ENCODE measurements at places on chromosomes 11 and 22. TPM values are rescaled to one million over a fixed set of nuclear protein-coding genes. Genes with fewer than 3 reads are reported as not detected.

The CHADL gene
- 2.9 TPM for total RNA-seq

The BACE1 gene
- 15.7 TPM for total RNA-seq

The TIMM8B gene
- 100 TPM for total RNA-seq

The CDC42EP1 gene
- total RNA-seq = 18.8 TPM

The ELMOD1 gene
- total RNA-seq = 0.89 TPM

The OR5P2 gene
- total RNA-seq = not detected

The TTC36 gene
- total RNA-seq = 0.62 TPM

DNA sequence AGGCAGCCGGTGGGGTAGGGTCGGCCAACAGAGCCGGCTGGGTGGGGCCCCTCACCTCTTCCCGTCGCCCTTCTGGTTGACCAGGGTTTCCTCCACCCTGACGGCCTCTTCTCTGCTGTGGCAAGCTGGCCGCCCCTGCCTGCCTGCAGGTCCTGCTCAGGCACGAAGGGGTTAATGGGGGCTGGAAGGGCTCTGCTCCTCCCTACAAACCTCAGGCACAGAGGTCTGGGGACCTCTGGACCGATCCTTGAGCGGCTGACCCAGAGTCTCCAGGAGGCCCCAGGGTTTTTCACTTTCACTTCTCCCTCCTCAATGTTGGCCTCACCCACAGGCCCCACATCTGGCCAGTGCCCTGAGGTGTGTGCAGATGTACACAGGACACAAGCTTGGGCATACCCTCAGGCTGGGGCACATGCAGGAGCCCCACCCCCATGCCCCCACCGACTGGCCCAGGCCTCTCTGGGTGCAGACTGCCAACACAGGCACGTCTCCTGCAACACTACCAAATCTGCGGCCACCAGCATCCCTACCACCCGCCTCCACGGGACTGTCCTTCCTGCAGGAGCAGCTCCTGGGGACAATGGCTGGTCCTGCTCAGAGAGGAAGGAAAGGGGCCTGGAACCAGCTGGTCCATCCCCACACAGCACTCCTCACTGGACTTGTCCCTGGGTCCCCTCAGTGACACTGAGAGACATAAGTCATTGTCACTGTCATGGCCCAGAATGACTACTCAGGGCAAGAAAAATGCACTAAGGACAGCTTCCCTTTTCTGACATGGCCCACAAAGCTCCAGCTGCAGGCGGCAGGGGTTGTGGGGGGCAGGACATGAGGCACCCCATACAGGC is 3.2 kb upstream of the TBX1 start:
- DNase-seq = no peak

DNA sequence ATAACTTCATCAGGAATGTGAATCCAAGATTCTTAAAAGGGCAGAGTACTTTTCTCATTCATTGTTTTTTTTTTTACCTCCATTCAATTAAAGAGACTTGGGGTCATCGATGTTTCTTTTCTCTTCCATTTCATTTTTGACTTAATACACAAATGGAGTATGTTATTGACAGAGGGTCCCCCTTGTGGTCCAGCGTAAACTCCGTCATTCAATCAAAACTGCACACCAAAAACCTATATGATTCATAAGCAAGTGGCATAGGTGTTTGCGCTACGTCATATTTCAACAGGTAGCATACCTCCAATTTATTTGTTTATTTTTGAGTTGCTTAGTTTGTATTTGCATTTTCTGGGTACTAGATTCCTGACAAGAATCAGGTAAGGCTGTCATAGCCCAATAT is 12.7 kb upstream of the FOLH1 start:
- DNase-seq = no peak

DNA sequence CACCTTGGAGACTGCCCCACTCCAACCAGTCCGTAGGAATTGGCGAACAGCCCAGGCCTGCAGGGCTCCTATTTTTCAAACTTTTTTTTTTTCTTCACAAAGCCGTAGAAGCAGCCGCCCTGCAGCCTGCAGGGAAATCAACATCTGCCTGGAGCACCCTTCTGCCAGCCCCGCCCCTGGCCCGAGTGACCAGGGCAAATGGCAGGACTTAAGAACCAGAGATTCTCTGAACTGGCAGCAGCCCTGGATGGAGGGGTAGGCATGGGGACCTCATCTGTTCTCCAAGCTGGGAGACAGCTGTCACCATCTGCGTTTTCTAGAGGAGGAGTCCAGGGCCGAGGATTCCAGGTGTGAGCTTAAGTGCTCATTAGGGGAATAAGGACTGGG is 5.6 kb downstream of the SCN2B start:
- DNase-seq = no peak

DNA sequence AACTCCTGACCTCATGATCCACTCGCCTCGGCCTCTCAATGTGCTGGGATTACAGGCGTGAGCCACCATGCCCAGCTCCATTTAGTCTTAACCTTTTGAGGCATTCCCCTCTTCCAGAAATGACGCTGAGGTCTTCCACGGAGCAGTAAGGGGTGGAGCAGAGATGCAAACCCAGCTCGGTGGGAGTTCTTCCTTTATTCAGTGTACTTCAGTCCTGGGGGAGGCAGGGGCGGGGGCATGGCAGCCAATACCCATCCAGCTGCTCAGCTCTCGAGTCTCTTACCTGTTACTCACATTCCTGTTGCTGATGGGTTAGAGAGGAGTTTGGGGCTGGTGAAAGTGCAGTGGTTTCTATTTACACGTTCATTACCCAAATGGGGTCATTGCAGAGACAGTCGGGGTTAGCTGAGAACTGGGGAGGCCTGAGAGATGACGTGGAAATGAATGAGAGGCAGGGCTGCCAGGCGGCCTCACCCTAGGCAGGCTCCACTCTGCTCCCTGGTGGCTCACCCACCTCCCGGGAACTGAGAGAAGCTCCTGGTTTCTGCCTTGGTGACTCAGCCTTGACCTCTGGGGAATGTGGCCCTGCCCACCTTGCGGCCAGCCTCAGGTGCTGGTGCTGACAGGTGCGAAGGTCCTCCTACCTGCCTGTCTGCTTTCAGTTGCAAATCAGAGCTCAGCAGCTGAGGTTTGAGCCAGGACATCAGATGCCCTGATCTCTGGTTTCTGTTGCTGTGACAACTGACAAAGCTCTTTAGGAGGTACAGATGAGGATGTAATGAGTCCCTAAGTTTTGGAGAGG is 13.4 kb upstream of the ST14 start:
- no peak for DNase-seq

GRCh38 chr22:30324014-30324730 is 2.6 kb downstream of the TBC1D10A start:
- no peak for DNase-seq

GRCh38 chr11:68331338-68331947 is 19.1 kb downstream of the LRP5 start:
- no peak for DNase-seq

- peak; percentile 81 for DNase-seq
Measured at GRCh38 chr11:1770528-1770927, 6.8 kb upstream of the CTSD start.

- DNase-seq = no peak
Measured at GRCh38 chr11:116065986-116066385, 561.8 kb upstream of the CADM1 start.

- DNase-seq = no peak
Measured at GRCh38 chr11:43992834-43993637, 50.6 kb downstream of the C11orf96 start.

DNA sequence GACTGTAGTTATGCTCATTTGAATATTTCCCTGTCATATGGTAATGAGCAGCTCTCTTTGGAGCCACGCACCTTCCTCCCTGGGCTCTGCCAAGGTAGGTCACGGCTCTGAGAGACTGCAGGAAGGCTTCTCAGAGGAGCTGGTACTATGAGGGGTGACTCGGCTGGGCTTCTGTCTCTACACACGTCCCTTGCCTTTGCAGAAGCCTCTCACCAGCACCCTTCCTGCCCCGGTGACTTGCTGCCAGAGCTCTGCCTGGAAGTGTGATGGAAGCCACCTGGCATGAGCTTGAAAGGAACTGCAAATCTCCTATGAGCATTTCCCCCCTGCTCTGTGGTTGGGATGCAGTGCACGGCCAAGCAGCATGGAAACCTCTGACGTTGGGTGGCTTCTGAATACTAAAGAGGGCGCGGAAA is 74.2 kb downstream of the KIRREL3 start:
- no peak for DNase-seq

DNA sequence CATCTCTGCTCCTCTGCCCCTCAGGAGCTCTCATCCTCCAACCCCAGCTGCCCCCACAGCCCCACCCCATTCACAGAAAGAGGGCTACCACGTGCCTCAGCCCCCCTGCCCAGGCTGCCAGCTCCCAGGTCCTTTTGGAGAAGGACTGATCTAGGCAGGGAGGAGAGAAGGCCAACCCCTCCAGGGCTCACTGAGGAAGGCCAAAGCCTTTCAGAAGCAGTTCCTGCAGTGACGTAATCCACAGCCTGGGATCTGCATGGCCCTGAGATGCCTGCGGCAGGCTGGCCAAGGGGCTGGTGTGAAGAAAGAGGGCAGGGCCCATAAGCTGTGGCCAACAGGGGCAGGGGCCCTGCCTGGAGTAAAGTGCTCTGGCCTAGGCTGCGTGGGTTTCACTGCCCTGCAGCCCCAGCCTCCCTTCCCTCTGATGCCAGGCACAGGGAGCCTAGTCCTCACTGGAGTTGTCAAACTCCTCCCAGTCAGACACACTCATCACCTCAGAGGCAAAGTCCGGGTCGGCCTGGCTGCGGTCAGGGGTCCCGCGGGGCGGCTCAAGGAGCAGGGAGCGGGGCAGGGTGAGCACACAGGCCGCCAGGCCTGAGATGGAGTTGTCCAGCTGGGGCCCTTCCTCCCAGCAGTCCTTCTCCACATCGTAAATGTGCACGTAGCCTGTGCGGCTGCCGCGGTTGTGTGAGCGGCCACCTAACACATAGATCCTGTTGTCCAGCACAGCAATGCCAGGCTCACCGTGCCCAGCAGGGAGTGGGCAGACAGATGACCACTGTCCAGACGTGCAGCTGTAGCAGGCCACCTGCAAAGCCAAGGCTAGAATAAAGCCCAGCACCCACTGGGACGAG is 4.2 kb upstream of the SCARF2 start:
- DNase-seq = no peak

DNA sequence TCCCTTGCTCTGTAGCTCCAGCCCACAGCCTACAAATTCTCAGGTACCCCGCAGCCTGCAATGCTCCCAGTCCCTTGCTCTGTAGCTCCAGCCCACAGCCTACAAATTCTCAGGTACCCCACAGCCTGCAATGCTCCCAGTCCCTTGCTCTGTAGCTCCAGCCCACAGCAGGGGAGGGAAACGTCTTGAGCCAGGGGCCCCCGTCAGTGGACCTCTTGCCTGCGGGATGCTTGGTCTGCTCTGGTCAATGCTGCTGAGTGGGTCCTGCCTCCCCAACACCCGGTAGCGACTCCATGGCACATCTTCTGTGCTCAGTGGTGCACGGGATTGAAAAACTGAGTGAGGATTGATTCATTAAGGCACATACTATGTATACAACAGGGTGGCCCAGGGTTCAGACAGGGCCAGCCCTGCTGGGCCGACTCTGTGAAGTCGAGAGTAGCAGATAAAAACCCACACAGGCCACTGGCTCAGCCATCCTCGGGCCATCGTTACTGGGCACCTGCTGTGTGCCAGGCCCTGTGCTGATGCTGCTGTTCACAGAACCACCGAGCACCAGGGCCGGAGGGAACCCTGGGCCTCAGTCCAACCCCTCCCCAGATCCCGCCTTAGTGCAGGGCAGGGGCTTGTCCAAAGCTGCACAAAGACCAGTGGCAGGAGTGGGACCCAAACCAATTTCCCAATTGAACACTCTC is 69.7 kb downstream of the MYO7A start:
- peak; percentile 59 for DNase-seq

GRCh38 chr11:35893796-35894475 is 49.9 kb upstream of the LDLRAD3 start:
- DNase-seq = no peak

- DNase-seq = no peak
Measured at GRCh38 chr11:105034813-105035620, at the start of gene CASP1. TSS of gene CASP1 (minus strand) at chr11:105035144. CDS start at chr11:105035113, 31 bp downstream.

DNA sequence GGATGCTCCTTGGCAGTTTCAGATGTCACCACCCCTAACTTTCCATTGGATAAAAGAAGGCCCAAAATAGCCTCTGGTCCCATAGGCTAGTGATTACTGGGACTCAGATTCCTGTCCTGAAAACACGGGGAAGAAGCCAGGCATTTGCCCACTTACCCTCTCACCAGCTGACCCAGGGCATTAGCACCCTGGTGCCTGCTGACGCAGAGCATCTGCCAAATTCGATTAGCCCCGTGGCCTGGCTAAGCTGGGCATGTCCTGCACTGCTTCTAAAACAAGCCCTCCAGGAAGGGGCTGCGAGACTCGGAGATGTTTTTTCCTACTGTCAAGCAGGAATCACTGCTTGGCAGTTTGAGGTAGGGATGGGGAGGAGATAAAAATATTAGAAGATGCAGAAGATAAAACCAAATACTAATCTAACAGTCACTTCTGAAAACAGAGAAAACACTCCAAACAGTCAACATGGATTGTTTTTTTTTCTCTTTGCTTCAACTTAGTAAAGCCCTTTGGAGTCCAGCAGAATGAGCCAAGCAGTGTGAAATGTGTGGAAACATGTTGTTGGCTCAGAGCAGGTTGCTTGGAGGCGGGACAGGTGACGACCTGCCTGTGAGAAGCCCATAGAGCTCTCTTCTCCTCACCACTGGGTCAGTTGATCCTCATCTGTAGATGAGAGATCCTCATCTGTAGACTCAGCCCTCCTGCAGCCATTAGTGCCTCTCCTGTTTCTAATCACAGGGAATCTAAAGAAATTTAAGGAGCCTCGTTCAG is 54.0 kb downstream of the BDNF start:
- peak; percentile 77 for DNase-seq

DNA sequence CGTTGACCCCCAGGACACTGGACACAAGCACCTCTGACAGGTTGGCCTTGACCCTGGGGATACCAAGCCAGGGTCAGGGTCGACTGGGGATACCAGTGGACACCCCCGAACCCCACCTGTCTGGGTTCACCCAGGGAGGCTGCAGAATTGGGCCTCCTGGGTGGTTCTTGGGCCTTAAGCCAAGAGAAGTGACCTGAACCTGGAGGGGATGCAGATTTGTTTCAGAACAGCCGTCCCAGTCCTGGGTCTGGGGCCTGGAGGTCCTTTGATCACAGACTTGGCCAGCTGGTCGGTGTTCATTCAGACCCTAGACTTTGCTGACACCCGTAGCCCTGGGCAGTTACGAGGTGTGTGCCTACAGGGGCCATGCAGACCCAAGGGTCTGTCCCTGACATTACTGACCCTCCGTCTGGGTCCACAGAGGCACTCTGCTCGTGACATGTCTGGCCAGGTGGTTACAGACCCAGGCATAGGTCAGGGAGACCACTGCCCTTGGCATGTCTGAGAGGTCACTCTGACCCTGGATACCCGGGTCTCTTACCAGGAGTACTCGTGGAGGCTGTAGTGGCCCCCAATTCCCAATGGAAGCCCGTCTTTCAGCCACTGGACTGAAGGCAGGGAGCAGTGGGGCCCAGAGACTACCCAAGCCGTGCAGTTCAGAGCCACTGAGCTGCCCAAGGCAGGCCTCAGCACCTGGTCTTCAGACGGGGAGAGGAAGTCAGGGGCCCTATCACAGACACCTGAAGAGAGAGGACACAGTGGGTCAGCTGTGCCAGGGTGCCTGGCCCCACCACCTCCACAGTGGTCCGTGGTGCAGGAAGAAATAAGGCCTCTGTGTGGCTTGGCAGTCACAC is 6.4 kb downstream of the SIGIRR start:
- DNase-seq = peak; percentile 67

GRCh38 chr11:17244046-17244445 is 32.5 kb upstream of the NUCB2 start:
- no peak for DNase-seq

GRCh38 chr22:17117400-17117799 is 3.8 kb downstream of the TMEM121B start:
- no peak for DNase-seq

- no peak for DNase-seq
Measured at GRCh38 chr22:46795140-46795539, 32.7 kb downstream of the TBC1D22A start.

- no peak for DNase-seq
Measured at GRCh38 chr11:45304992-45305335, 18.8 kb upstream of the SYT13 start.
